ENCODE measurements at places on chromosomes 2 and 18.

- no peak for DNase-seq
Measured at GRCh38 chr2:70710038-70710690, 57.8 kb downstream of the ADD2 start.

DNA sequence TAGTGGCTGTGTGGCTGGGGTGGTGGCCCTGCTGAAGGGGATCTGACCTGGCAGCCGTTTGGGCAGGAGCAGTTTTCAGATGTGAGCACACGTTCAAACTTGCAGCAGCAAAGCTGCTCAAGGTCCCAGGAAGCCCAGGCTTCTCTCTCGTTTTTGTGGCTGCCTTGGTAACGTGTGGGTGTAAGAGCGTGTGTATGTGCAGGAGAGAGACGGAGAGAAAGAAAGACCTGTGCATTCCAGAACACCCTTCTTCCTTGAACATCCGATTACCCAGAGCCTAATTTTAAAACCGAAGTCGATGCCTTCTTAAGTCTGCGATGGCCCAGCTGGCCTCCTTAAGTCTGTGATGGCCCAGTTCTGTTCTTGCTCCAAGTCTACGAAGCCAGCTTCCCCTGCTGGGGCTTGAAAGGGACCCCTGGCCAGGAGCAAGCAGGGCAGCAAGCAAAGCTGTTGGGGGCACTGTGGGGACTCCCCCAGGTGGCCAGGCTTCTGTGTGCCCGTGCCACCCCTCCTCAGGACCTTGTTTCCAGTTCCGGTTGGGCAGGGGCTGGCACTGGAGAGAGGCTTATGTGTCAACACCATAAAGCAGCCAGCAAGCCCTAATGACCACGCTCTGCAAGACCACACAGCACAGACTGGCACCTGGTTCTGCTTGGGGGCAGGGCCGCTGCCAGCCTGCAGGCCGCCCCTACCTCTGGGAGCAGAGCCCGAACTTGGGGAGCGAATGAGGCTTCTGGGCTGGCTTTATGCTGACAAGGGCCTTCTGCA, 55.8 kb upstream of the ALPP start:
- no peak for DNase-seq

- no peak for DNase-seq
Measured at GRCh38 chr18:66046032-66046602, 295.3 kb downstream of the CDH7 start.

DNA sequence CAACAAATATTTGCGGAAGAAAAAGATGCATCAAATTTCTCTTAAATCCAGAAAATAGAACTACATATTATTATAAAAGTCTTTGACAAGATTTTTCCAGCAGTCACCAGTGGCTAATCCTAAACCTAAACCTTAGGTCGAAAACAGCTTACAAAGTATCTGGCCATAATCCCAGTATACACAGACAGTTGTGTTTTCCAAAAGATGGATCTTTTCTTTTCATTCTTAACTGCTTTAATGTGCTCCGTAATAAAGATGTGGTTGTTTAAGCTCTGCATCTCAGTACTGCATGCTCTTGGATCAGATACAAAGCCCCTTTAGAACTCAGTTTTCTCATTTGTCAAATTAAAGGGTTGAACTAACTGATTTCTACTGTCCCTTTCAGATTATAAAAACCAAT, 247.8 kb downstream of the TXNL1 start:
- no peak for DNase-seq

DNA sequence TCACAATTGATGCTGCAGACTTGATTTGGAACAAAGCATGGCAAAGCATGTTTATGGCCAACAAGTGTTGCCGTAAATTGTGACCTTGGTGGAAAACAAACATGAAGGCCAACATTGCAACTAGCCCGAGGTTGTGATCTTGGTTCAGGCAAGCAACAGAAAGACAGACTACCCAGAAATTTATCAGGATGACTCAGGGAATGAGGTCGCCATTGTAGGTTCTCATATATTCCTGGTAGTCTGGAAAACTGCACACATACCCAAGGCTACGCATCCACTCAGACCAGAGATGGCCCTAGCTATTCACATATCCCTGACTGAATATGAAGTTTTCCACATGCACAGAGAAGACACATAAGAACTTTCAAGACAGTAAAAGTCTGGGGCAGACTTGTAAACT, 30.1 kb downstream of the CYP1B1 start:
- DNase-seq = no peak
